Fibroblast of skin of right quadriceps (primary cell): ENCODE measurements at places on chromosomes 2 and 18.
A peak's percentile ranks its signal among the peaks of the same experiment; 100 is the strongest.

- no peak for DNase-seq
Observed at GRCh38 chr2:152444448-152444847, 109.5 kb downstream of the FMNL2 start.

- DNase-seq = peak; percentile 67
Observed at GRCh38 chr2:27212626-27213471, 781 bp upstream of the SLC5A6 start.

- no peak for DNase-seq
Observed at GRCh38 chr18:9854801-9855676, 30.7 kb upstream of the TXNDC2 start.

DNA sequence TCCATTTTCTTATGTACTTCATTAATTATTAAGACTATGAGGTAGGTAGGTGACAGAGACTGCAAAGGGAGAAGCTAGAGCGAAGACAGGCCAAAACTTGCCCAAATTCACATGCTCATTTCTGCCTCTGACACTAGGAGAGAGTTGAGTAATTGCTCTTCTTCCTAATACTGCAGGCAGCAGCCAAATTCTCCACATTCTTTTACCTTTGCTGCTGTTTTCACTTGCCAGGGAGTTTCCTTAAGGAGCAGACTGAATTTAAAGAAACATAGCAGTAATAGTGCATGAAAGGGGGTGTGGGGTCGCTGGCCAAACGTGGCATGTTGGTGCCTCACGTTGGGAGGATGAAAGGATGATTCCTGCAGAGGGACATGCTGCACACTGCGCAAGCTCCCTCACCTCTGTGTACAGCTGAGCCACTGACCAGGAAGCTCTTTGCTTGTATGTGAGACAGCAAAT, 12.3 kb downstream of the CRIM1 start:
- no peak for DNase-seq
